SJSA1 (cell line): ENCODE measurements at places on chromosomes 16 and 17.

DNA sequence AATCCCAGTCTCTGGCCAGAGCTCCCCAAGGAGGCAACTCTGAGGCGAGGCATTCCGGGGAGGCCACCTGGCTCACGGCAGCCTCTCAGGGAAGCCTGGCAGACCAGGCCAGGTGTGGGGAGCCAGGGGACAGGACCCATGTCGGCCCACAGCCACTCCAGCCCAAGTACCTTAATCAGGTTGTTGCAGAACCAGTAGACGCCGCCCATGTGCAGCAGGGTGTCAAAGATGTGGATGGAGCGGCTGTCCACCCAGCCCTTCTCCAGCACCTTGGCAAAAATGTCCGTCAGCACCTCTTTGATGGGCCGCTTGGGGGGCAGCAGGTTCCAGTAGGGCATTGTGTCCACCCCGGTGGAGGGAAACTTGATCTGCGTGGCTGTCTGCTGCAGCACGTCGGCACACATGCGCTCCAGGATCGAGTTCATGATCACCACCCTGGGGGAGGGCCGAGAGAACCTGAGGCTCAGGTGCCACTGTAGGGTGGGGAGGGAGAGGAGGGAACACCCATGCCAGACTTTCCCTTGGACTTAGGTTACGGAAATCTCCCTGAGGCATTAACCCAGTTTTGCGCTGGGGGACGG is 7.8 kb downstream of the CSF3 start:
- no peak for DNase-seq

GRCh38 chr17:27453471-27453870 is 2.8 kb upstream of the KSR1 start:
- no peak for DNase-seq

DNA sequence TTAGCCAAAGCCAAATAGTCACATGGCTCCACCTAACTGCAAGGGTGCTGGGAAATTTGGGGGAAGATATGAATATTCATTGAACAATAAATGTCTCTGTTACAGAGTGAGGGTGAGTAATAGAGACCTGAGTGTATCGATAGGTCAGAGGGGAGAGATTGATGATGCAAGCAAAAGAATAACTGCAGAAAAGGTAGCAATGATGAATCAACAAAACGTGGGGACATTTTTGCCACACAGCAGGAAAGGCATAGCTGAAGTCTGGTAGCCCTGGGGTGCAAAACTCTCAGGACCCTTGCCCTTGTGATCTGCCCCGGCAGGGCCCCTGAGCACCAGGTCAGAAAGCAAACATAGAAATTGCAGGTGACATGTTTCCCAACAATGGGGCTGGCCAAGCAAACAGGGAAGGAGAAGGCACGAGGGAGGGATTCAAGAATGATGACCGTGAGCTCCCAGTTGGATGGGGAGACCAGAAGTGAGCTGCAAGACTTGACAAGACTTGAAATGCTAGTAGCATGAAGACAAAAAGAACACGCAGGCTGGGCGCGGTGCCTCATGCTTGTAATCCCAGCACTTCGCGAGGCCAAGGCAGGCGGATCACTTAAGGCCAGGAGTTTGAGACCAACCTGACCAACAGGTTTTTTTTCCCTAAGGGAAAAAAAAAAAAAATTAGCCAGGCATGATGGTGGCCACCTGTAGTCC is 12.7 kb upstream of the HERPUD1 start:
- DNase-seq = no peak

DNA sequence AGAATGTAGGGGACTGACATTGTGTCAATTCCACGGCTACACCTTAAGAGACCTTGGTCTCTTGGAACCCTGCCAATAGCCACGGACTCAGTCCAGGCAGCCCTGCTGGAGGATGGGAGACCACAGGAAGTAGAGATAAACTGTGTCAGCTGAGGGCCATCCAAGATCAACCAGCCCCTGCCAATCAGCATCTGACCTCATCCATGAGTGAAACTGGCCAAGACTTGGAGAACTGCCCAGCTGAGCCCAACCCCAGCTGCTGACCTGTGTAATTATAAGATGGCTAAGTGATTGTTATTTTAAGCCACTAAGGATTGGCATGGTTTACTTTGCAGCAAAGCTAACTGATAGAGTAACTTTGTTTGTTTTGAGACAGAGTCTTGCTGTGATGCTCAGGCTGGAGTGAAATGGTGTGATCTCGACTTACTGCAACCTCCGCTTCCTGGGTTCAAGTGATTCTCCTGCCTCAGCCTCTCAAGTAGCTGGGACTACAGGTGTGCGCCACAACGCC is 13.3 kb upstream of the YWHAE start:
- peak; percentile 50 for DNase-seq

GRCh38 chr16:10511829-10512228 is 68.6 kb downstream of the EMP2 start:
- no peak for DNase-seq

DNA sequence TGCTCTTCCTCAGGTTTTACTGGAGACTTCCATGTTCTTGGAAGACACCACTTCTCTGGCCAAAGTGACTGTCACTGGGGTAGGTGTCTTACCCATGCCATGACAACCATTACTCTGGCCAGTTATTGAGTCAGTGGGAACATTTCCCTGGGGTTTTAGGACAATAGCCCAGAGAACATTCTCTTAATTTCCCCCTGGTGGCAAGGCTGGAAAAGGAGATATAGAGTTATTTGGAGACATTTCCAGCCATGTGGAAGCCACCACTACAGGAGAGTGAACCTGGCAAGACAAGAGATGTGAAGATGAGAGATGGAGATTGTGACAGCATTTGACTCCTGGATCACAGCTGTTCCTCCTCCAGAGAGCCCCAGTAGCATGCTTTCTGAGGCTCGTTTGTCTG is 106.2 kb downstream of the CDK5R1 start:
- no peak for DNase-seq

DNA sequence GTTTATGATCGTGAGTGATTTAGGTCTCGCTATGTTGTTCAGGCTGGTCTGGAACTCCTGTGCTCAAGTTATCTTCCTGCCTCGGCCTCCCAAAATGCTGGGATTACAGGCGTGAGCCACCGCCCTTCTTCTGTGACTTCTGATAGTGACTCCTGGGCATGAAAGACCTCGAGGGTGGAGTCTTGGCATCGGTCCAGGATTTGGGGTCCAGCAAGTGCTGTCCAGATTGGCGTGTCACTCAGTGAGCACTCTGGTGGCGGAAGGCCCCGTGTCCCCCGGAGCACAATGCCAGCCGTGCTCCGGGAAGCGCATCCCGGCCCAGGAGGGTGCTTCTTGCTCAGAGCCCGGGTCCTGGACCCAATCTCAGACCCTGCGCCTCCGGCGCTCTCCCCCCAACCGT is 6.8 kb downstream of the OR1F1 start:
- DNase-seq = no peak
